ENCODE measurements at places on chromosomes 13 and 19.
A peak's percentile ranks its signal among the peaks of the same experiment; 100 is the strongest.

DNA sequence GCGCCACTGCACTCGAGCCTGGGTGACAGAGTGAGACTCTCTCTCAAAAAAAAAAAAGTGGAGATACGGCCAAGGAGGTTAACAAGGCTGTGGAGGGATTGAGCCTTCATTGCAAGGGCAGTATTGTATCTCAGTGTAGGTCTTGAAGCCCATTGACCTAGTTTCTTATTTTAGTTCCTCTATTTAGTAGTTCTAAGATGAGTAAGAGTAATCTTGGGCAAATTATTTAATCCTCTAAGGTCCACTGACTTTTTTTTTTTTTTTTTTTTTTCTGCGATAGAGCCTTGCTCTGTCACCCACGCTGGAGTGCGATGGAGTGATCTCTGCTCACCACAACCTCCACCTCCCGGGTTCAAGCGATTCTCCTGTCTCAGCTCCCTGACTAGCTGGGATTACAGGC lies 14.3 kb upstream of the ILF3 start:
- DNase-seq: no peak

- DNase-seq: no peak
These were observed 2316.2 kb upstream of the PCDH20 start for GRCh38 chr13:63731896-63732295.

DNA sequence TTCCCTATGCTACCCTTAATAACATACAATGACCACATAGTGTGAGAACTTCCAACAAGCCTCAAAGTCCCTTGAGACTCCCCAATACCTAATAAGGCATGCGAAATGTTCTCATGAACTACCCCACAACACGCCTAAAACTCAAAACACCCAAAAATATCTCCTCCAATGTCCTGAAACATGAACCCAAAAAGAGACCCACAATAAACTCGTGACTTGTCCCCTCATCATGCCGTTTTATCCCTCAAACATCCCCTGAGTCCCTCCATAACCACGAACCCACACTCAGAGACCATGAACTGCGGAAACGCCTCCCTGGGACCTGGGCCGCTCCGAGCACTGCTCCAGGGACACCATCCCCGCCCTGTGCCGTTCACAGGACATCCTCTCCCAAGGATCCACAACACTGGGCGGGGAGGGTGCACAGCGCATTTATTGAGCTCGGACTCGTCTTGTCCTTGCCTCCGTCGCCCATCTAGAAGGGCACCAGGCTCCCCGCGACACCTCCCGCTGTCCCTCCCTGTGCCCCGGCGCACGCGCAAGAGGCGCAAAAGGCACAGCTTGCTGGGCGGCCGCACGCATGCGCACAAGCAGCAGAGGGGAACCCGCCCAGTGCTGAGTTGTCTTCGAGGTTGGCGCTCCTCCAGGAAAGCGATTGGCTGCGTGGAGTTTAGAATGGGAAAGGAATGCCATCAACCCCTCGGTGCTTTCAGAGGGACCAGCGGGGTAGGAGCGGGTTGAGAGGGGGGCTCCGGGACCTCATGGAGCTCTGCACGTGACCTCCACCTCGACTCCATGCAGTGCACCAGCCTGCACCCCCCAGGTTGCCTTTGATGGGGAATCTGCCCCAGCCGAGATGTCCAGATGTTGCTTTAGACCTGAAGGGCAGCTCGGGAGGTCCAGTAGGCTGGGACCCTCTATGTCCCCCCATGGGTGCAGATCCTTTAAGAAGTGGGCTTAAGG lies 8.8 kb downstream of the FXYD3 start:
- DNase-seq: peak; percentile 82

GRCh38 chr19:44643605-44644401 lies at the start of gene PVR:
Gene PVR (plus strand): TSS chr19:44643910. CDS start chr19:44644097, 187 bp downstream.
- peak; percentile 50 for DNase-seq

DNA sequence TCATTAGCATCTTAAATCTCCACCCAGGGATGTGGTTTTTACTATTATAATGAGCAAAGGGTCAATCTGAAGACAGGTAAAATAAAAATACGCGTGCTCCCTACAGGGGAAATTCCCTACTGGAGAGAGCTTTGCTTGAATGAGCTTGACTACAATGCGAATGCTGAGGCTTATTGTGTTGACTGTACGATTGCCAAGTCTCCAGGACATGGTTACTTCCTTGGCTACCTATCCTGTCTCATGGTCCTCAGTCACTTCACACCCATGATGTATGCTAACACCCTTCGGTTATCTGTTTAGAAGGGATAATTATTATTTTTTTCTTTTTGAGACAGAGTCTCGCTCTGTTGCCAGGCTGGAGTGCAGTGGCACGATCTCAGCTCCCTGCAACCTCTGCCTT lies 61.7 kb downstream of the ZNF627 start:
- no peak for DNase-seq

- no peak for DNase-seq
These were observed 678.9 kb upstream of the SLITRK5 start for GRCh38 chr13:86992251-86992650.

DNA sequence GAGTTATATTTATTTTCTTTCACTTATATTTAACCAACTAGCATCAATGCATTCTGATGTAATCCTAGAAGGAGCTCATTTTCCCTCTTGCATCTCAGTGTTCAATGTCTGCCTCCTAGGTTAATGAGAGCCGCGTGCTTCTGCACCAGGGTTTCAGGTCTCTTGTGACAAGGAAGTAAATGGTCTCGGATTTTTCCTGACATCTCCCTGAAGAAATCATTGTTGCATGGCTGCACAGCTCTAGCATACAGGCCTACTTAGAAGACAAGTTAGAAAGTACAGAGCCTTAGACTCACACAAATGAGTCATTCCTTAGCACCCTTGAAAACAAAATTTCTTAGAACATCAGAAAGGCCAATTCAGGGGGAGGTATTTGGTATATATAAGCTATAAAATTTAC lies 57.2 kb upstream of the KLF12 start:
- DNase-seq: no peak

DNA sequence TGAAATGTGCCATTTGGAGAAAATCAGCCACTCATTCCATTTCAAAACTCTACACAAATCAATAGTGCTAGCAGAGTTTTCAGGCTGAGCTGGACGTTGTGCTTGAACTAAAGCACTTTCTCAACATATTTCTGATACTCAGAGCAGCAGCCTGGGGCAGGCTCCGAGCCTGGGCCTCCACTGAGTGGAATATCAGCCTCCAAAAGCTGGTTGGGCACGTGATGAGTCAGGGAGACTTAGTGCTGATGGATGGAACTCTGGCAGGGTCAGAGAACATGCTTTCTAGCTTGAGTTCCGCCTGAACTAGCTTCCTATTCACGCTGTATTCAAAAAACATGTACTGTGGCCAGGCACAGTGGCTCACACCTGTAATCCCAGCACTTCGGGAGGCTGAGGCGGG lies 85.8 kb upstream of the PCDH8 start:
- no peak for DNase-seq

DNA sequence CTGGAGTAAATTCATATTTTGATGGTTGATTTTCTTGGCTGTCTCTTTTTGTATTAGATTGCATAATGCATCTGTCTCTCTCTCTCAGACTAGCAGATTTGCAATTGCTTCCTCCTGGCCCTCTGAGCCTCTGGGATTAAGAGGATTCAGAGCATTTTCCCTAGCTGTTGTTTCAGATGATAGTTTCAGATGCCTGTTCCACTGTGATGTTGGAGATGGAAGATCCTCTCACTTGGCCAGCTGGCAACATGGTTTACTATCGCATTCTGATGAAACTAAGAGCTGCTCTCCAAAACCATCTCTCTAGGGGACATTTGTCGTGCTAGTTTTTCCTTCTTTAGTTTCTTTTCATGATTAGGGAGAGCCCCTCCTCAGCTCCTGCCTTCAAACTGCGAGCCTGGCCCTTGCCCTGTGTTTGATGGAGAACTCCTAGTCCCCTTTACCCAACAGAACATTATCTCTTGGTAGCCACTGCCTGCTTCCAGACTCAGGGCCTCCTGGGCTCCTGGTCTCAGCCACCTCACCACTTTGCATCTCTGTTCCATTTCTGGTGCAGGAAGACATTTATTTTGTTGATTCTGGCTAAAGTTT lies 244.6 kb downstream of the B3GLCT start:
- no peak for DNase-seq

DNA sequence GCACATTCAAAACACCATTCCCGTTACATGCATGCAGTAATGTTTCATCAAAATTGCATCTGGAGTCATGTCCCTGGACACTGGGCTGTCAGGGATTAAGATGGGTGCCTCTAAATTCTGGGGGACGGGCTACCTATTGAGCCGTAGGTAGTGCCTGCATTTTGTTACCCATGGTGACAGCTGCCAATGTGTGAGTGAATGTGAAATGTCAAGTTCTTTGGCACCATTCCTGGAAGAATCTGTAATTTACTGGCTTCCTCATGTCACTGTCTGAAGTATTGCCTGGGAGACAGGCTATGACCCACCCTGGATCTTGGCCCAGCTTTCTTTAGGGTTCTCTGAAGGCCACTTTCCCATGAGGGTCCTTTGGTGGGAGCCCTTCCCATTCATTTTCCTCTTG lies 266.1 kb downstream of the TSHZ3 start:
- DNase-seq: no peak

DNA sequence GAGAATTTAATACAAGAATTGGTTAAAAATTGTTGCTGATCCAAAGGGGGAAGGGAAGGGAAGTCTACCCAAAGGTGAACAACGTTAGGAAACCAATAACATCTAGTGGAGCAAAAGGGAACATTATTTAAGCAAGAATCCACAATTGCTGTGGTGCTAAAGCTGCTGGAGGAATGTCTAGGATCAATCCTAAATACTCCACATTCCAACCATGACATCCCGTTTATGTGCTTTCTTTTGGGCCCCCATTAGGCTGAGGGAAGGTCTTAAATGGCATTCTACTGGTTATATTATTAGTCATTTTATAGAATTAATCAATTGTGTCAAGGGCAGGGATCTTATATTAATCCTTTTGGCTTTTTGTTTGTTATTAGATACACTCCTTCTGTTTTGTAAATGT lies 39.9 kb upstream of the VWA8 start:
- no peak for DNase-seq

GRCh38 chr13:77345150-77345780 lies 18.4 kb upstream of the MYCBP2 start:
- no peak for DNase-seq

DNA sequence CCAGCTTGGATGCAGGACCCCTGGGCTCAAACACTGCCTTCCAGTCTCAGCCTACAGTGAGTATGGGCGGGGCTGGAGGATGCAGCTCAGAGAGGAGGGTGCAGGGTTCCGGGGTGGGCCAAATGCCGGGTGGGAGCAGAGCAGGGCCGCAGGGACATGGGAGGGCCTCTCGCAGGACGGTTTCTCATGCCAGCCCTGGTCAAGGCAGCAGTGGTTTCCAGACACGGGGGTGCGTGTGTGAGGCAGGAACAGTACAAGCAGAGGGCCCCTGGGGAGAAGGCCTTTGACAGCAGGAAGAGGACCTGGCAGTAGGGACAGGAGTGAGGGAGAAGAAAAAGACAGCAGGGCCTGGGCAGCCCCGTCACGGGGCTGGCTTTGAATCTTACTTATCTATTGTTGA lies 34.1 kb downstream of the CRTC1 start:
- DNase-seq: no peak

GRCh38 chr13:62512194-62513141 lies 1096.8 kb upstream of the PCDH20 start:
- DNase-seq: no peak

DNA sequence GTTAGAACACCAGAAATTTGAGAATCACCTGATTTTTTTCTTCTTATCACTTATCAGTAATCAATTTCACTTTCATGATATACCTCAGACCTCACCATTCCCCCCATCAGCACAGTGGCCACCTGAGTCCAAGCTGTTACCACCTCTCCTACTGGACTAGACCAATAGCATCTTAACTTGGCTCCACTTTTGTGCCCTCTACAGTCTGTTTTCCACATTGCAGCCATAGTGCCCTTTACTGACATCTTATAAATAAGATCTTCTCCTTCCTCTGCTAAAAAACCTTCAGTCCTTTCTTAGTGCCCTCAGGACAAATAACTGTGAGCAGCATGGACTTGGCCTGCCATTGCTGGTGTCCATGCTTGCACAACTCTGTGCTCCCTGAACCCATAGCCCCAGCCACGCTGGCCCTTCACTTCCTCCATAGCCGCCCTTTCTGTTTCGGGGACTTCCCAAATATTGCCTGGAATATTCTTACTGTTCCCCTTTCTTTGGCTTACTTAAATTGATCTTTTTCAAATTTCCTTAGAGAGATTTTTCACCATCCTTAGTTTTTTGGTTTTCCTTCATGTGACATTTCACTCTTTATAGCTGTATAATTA lies 380.8 kb downstream of the LMO7 start:
- no peak for DNase-seq

GRCh38 chr13:97905517-97905916 lies 48.0 kb upstream of the IPO5 start:
- no peak for DNase-seq

DNA sequence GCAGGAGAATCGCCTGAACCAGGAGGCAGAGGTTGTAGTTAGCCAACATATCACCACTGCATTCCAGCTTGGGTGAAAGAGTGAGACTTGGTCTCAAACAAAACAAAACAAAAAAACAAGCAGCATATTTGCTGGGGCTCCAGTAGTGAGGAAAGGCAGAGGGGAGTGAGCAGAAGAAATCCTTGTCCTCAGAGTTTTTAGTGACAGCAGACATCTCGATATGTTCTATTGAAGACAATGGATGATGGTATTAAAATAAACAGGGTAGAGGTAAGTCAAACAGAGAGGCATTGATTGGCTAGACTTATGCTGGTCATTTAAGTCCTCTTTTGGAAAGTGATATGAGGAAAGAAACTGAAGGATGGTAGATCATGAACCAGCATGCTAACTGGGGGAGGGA lies 19.0 kb downstream of the NLRP7 start:
- no peak for DNase-seq

DNA sequence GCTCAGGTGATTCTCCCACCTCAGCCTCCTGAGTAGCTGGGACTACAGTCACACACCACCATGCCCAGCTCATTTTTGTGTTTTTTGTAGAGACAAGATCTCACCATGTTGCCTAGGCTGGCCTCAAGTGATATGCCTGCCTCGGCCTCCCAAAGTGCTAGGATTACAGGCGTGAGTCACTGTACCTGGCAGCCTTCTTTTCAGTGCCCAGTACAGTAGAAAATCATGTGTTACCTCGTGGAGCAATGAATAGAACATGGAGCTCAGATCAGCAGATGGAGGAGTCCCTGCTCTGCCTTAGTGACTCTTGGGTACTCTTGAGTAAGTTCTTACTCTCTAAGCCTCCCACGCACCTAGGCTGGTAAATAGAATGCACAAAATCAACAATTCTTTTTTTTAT lies 44.7 kb downstream of the THSD1 start:
- no peak for DNase-seq

DNA sequence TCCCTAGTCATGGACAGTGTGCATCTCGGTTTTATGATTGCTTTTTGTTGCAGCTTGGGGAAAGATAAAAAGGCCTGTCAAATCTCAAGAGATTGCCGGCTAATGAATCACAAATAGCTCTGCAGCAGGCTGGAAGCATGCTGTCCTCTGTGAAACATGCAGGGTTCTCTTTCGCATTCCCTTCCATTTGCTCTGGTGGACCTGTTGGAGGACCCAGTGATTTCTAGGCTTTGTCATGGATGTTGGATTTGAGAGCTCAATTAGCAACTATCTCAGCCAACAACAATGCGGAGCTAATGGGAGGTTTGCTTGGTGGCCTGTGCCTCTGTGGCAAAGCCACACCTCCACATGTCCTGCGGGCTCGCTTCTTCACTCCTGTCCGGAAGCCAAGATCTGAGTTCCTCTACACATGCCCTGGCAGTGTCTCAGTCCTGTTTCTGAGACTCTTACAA lies 418.1 kb upstream of the ARGLU1 start:
- no peak for DNase-seq

Data from stimulated activated CD4-positive, alpha-beta T cell treated with anti-CD3 and anti-CD28 coated beads, Interleukin-1b, Interleukin-23, amount 100 ng/mL, for 24 hours (primary cell).